A673 (cell line): ENCODE measurements at places on chromosomes 13 and 19.

- DNase-seq: no peak
Observed at GRCh38 chr13:37385956-37386670, 212.5 kb downstream of the POSTN start.

DNA sequence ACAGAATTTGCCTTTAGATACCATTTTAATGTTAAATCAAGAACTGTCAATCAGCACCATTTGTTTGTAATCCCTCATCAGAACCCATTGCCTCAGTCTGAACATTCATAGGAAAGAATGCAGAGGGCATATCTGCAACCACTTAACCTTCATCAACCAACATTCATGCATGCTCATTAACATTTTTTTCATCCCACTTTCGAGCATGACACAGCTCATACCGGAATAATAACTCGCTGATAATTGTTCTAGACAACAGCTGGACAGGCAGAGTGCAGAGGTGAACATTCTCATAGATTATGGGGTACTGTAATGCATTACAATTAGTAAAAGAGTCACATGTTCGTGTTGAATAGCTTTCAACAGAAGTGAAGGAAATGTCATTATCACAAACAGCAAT is 216.8 kb downstream of the DIAPH3 start:
- peak; percentile 78 for DNase-seq

- DNase-seq: no peak
Observed at GRCh38 chr13:103000157-103000556, 66.1 kb downstream of the SLC10A2 start.

DNA sequence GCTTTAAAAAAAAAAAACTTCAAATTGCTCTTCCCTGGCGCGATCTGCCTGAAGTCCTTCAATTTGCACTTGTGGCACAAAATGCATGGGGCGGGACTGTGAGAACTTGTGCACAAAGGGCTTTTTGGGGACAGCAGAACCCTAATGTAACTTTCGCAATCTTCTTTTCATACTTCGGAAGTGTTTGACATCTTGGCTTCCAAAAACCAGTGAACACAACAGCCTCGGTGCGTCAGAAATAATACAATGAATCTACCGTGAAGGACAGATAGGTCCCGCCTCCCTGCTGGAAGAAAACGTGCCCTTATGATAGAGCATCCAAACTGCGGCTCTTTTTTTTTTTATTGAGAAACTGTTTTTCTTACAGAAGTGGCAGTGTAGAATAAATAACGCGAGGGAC is 36.6 kb downstream of the KLF2 start:
- no peak for DNase-seq

DNA sequence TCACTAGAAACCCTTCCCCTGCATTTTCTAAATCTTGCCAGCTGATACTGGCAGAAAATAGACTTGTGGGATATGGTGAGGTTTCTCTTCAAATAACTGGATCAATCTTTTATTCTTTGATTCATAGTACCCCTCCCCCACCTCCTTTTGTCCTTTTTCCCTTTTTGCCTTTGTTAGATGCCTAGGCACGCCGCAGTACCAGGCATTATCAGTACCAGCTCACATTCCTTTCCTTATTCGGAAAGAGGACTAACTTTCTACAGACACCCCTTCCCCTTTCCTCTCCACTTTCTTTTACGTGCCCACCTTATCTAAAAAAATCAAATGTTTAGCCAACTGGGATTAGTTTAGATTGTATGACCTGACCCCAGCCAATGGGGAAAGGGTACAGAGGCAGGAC is 226.4 kb downstream of the MTUS2 start:
- DNase-seq: no peak

- DNase-seq: no peak
Observed at GRCh38 chr13:106314417-106314816, 221.0 kb downstream of the EFNB2 start.

DNA sequence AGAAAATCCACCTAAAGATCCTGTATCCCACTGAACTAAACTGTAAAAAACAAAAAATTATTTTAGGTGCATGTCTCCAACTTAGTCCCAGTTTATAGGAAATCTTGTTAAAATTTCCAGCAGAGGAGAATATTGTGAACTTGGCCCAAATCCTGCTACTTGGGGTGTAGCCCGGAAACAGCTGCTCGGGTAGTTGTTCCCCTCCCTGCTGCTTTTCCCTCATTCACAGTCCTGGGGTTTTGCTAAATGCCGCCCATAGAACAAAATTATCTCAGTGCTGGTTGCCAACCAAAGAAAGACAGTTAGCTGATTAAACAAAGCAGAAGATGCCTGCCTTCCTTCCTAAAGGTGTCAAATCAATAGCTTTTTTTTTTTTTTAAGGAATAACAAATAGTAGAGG is 330.5 kb upstream of the KLF12 start:
- peak; percentile 92 for DNase-seq

DNA sequence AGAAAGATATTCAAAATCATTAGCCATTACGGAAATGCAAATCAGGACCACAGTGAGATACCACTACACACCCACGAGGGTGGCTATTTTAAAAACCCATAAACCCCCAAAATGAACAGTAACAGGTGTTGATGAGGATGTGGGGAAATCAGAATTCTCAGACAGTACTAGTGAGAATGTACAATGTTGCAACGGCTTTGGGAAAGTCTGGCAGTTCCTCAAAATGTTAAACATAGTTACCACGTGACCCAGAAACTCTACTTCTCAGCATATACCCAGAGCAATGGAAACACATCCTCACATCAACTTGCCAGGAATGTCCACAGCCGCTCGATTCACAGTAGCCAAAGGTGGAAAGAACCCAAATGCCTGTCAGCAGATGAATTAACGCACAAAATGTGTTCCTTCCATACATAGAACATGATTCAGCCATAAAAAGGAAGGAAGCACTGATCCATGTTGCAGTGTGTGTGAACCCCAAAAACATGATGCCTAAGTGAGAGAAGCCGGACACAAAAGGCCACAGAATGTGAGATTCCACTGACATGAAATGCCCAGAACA is 7.0 kb downstream of the PLVAP start:
- DNase-seq: no peak

DNA sequence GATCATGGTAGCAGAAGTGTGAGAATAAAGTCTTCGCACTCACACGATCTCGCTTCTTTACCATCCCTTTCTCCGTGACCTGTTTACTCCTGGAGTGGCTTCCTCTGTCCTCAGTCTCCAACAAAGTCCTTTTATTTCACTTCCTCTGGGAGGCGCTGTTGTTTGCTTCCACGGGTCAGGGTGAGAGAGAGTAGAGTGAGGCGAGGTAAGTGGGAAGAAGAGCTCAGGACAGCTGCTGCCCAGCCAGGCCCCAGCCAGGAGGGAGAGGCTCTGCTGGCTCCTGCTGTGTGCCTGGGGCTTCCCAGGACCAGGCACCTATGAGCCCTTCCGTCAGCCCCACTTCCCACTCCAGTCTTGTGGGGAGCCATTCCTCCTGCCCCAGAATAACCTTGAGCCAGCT is 242.1 kb downstream of the FGF9 start:
- DNase-seq: peak; percentile 26

DNA sequence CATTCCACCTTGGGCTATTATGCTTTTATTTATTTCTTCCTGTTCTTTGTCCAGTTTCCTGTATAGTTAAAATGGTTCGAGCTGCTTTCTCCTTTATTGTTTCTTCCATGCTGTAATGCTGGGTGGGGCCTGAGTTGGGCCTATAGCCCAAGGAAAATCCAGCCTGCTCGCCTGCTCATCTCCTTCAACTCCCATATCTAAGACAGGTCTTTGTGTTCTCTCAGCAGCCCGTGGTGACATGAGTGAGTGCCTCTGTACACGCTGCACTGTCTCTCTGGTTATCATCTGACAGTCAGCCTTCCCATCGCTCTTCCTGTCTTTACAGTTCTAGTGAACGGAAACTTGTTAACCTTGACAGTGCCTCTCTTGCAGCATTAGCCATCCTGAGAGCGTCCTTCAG is 221.9 kb upstream of the SLC10A2 start:
- peak; percentile 92 for DNase-seq

DNA sequence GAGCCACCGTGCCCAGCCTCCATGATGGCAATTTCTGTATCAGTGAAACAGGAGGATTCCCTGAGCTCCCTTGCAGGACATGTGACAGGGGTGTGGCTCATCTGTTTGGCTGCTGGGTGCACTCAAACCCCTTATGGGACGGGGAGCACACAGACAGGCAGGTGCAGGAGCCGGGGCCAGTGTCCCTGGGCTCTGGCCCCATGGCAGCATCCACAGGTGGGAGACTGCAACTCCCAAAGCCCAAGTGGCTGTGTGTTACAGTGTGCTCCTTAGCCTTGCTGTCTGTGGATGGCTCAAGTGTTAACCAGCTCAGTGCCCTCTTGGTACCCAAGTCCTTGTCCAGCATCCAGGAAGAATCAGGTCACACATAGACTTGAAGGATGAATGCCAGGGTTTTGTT is 14.6 kb downstream of the MBD3L1 start:
- no peak for DNase-seq

- DNase-seq: no peak
Observed at GRCh38 chr13:22665506-22665905, 515.3 kb upstream of the SGCG start.
